NCI-H1436 (cell line): ENCODE measurements at places on chromosomes 16 and 17.

DNA sequence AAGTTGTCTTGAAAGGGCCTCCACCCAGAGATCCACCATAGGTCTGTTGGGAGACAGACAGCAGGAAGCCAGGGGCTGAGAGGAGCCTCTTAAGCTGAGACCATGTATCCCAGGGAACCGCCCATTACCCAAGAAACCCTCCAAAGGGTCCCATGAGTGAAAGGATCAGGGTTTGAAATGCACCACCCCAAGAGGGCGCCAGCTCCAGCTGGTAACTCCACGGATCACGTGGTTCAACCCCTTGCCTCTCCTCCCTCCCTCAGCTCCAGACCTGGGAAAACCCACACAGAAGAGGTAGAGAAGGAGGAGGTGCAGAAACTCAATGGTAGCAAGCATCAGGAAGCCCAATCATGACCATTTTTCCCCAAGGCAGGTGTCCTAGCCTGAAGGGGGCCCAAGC lies 148.7 kb downstream of the AIPL1 start:
- no peak for DNase-seq

- no peak for DNase-seq
Observed at GRCh38 chr17:45020354-45021138, 30.9 kb downstream of the DCAKD start.

GRCh38 chr16:47687694-47688093 lies 226.6 kb downstream of the PHKB start:
- no peak for DNase-seq

DNA sequence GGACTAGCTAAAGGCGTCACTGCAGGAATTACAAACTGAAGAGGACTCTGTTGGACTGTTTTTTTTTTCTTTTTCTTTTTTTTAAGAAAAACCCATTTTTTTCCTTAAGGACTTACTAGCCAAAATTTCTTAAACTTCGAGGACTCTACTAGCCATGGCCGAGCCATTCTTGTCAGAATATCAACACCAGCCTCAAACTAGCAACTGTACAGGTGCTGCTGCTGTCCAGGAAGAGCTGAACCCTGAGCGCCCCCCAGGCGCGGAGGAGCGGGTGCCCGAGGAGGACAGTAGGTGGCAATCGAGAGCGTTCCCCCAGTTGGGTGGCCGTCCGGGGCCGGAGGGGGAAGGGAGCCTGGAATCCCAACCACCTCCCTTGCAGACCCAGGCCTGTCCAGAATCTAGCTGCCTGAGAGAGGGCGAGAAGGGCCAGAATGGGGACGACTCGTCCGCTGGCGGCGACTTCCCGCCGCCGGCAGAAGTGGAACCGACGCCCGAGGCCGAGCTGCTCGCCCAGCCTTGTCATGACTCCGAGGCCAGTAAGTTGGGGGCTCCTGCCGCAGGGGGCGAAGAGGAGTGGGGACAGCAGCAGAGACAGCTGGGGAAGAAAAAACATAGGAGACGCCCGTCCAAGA lies 878 bp downstream of the HEXIM1 start:
- peak; percentile 70 for DNase-seq

GRCh38 chr16:85303354-85303883 lies 191.1 kb upstream of the CIBAR2 start:
- no peak for DNase-seq

DNA sequence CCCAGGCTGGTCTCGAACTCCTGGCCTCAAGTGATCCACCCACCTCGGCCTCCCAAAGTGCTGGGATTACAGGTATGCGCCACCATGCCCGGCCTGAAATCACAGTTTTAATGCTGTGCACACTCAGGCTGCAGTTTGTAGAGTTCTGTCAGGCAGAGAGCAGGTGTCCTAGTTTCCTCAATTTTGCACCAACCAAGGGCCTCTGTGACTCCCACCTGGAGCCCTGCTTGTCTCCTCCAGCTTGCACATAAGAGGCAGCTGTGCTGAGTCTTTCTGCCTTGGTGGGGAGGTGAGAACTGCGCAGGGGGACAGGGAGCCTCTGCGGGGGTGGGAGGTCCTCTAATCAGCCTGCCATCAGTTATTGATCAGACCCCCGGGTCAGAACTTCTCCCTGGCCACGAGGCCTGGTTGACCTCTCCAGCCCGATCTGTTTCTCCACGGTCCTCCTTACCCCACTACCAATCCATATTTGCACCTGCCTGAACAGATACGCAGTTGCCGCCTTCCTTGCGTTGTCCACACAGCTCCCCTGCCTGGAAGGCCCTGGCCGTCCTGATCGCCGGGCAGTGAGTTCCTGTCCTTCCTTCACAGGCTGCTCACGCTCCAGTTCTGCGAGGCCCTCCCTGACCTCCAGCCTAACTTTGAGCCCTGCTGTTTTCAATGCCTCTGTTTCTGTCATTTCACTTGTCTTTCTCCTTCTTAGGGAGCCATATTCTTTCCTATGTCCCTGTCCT lies 48.1 kb upstream of the SIAH1 start:
- no peak for DNase-seq

GRCh38 chr16:71648921-71649320 lies 22.9 kb downstream of the MARVELD3 start:
- DNase-seq, result no peak

- no peak for DNase-seq
Observed at GRCh38 chr17:10292057-10292937, 80.5 kb downstream of the MYH13 start.

DNA sequence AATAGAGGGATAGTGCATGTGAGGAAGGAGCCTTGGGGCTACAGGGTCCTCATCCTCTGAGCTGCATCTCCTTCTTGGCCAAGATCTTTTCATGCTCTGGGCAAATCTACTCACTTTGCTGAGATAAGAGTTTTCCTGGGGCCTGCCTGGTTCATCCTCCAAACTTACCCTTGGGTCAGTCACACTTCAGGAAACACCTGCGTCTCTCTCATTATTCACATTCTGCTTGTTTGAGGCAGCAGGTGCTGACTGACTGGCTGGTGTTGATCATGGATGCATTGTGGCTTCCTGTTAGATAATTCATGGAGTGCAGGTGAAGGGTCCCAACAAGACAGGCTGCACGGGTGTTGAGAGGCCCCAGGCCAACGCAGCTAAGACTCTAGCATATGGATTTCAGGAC lies 162.6 kb downstream of the SALL1 start:
- no peak for DNase-seq

DNA sequence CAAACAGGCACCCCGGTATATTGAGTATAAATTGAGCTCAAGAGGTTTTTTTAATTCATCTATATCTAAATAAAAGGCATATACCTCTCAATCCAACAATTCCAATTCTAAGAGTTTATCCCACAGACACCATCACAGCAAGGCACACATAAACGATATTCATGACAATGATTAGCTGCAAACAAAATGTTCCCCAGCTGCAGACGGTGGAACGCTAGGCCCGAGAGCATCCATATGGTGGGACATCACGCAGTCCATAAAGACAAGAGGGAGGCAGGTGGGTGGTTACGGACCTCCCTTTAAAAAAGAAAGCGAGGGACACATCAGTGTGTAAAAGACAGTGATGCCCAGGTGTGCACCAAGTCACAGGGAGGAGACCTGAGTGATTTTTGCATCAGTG lies 28.1 kb downstream of the MEAK7 start:
- no peak for DNase-seq

DNA sequence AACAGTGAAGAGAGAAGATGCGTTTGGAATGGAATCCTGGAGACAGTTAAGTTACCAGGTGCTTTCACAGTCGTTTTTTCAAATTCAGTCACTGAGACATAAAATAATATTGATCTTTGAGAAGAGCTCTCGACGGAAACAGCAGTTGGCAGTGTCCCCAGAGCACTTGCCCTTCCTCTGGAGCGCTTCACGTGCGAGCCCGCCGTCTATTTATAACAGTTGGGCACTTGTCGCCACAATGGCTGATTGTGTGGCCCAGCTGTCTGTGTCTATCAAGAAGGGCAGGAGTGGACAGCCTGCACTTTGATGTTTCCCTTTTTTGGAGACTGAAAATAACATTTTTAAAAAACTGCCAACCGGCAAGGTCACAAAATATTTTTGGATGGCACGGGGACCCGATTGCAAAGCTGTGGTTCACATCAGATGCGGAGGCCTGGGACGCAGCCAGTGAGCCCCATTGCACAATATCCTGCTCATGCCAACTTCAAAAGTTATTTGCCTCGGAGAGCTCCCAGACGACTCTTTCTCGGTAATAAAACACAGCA lies 62.9 kb downstream of the ADCY9 start:
- peak; percentile 70 for DNase-seq
